ENCODE measurements at places on chromosomes 16 and 17. TPM values are rescaled to one million over a fixed set of nuclear protein-coding genes. Genes with fewer than 3 reads are reported as not detected.

The OR4D1 gene
- total RNA-seq = not detected

The RASL10B gene
- total RNA-seq = 0.67 TPM

The ELMO3 gene
- total RNA-seq = 25.8 TPM

The PIK3R5 gene
- total RNA-seq = not detected

The KRT12 gene
- total RNA-seq = not detected

The KRT9 gene
- 0.17 TPM for total RNA-seq

The CLEC19A gene
- total RNA-seq = not detected

The TPSG1 gene
- total RNA-seq = not detected

The BICDL2 gene
- 1.9 TPM for total RNA-seq

The NPIPB6 gene
- total RNA-seq = 2.0 TPM

The KIF2B gene
- not detected for total RNA-seq

The ITGB4 gene
- total RNA-seq = 2,525 TPM

The CDH8 gene
- total RNA-seq = 6.0 TPM

The LRRC37A gene
- total RNA-seq = 0.80 TPM

The EVI2A gene
- total RNA-seq = not detected

The RUNDC3A gene
- 1.3 TPM for total RNA-seq

The KCNH6 gene
- total RNA-seq = not detected

The GNG13 gene
- total RNA-seq = not detected

The GGT6 gene
- 3.1 TPM for total RNA-seq

The TPPP3 gene
- not detected for total RNA-seq

The HBA1 gene
- total RNA-seq = not detected

The HSD17B2 gene
- total RNA-seq = 2.4 TPM

The FBXL16 gene
- total RNA-seq = 1.7 TPM

The RECQL5 gene
- 25.3 TPM for total RNA-seq

The HSD17B1 gene
- total RNA-seq = 19.3 TPM

The LLGL2 gene
- total RNA-seq = 22.3 TPM

The CDH13 gene
- total RNA-seq = 141 TPM

The PIRT gene
- total RNA-seq = not detected

The ADPRM gene
- 8.8 TPM for total RNA-seq

The MT1H gene
- not detected for total RNA-seq

The TBC1D3 gene
- not detected for total RNA-seq

The PRAC2 gene
- not detected for total RNA-seq

The HOXB6 gene
- total RNA-seq = 0.32 TPM

The ZFP1 gene
- 11.9 TPM for total RNA-seq

The CUEDC1 gene
- total RNA-seq = 11.3 TPM

The DRC3 gene
- total RNA-seq = 1.0 TPM

The TNP2 gene
- not detected for total RNA-seq

The KRT36 gene
- total RNA-seq = not detected

The GDPD3 gene
- total RNA-seq = 0.33 TPM

The MBTD1 gene
- 10.3 TPM for total RNA-seq

The EPX gene
- total RNA-seq = not detected

The KRT20 gene
- total RNA-seq = not detected

The PSMD11 gene
- 131 TPM for total RNA-seq

The CA7 gene
- not detected for total RNA-seq

The XYLT1 gene
- total RNA-seq = 10.2 TPM

The RNPS1 gene
- 79.4 TPM for total RNA-seq

The ALOX12 gene
- not detected for total RNA-seq

The ADGRG1 gene
- 195 TPM for total RNA-seq
